Kidney tubule cell (primary cell): ENCODE measurements at places on chromosomes 3 and 15.

DNA sequence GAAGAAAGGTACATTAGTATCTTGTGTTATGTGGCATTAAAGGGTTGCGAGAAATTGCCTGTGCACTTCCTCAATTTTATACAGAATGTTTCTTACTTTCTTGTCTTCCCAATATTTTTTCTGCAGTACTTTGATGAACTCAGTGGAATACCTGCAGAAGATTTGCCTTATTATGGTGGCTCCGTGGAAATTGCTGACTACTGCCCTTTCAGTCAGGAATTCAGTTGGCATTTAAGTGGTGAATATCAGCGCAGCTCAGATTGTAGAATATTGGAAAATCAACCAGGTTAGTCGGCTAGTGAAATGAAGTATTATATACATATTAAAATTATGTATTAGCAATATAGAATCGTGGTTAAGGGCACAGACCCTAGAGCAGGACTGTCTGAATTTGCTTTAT, 61.3 kb downstream of the LMLN start:
- no peak for DNase-seq

- DNase-seq, result no peak
These were observed 125.9 kb upstream of the SMAD3 start for GRCh38 chr15:66939451-66940023.

GRCh38 chr3:31919528-31919927, 61.5 kb downstream of the OSBPL10 start:
- DNase-seq, result peak; percentile 43

- no peak for DNase-seq
These were observed 382.5 kb upstream of the CBLB start for GRCh38 chr3:106251160-106251892.

- DNase-seq, result no peak
These were observed 22.7 kb downstream of the CTNNB1 start for GRCh38 chr3:41222012-41222411.

- DNase-seq, result no peak
These were observed 108.7 kb upstream of the EIF1B start for GRCh38 chr3:40200692-40201316.

DNA sequence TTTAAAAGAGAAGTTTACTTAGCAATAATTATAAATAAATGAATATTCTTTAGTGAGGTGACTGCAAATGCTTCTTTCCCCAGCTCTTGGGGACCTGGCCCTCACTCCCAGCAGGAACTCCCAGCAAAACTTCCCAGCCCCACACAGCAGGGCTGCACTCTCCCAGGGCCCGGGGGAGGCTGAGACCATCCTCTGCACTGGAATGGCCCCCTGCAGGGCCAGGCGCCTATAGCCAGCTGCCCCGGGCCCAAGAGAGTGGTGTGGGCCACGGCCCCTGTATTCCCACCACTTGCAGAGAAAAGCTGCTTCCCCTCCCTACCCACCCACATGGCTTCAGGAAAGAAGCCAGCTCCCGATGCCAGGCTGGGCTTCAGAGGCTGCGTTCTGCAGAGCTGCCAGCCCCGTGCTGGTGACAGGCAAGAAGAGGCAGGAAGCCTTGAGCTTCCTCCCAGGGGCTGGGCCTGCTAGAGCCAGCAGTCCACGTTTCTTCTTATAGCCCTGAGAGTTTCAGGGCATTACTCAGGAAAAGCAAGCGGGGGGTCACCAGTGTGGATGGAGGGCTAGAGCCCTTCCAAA, 20.0 kb downstream of the IDH2 start:
- no peak for DNase-seq

- no peak for DNase-seq
These were observed 71.5 kb upstream of the FILIP1L start for GRCh38 chr3:100185847-100186246.

DNA sequence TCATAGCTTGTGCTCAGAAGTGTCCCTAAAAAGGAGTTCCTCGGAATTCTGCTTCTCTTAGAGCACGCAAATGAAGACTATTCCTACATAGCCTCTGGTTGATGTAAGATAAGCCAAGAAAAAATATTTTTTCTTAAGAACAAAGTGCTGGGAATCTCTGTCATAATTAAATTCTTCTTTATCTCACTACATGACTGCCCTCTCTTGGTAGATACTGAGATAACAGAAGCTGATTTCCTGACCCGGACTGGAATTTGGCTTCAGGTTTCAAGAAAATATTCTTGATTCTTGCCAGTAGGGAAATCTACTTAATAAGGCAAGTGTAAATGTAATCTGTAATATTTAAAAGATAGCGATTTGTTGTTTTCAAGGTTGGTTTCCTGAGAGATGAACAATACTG, 31.3 kb upstream of the SETMAR start:
- peak; percentile 43 for DNase-seq

- DNase-seq, result no peak
These were observed 14.0 kb upstream of the KLF15 start for GRCh38 chr3:126371096-126371705.

GRCh38 chr15:73265536-73266153, 103.1 kb downstream of the HCN4 start:
- DNase-seq, result peak; percentile 43

GRCh38 chr15:72358650-72359171, 17.1 kb downstream of the HEXA start:
- DNase-seq, result peak; percentile 47
